ENCODE measurements at places on chromosomes 1 and 21.
A peak's percentile ranks its signal among the peaks of the same experiment; 100 is the strongest.

DNA sequence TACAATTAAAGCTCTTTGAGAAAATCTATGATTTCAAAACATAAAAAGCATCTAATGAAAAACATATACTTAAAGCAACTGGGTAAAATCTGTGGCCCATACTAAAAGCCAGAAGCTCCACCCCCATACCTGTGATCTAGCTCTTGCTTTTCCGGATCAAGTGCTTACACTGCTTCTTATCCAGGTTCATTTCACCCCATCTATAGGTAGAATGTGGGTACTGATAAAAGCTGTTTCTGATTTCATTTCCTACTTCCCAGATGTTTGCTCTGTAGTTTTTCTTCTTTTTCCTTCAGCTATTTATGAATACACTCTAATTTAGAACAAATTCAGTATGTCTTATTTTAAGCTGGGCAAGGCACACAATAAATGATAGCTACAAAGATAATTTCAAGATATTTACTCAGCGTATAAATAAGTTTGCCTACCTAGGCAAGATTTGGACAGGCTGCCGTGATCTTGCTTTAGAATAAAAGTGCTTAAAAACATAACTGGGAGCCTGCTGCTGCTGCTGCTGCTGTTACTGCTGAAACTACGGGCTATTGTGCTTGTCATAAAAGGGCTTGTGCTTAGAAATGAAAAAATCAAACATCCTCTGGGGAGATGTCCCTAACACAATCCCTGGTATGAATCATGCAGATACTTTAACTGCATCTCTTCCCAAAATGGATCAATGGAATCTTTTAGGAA, 2.1 kb downstream of the SIPA1L2 start:
- DNase-seq: peak; percentile 53

GRCh38 chr1:94986783-94987182, 59.9 kb upstream of the CNN3 start:
- DNase-seq: no peak

DNA sequence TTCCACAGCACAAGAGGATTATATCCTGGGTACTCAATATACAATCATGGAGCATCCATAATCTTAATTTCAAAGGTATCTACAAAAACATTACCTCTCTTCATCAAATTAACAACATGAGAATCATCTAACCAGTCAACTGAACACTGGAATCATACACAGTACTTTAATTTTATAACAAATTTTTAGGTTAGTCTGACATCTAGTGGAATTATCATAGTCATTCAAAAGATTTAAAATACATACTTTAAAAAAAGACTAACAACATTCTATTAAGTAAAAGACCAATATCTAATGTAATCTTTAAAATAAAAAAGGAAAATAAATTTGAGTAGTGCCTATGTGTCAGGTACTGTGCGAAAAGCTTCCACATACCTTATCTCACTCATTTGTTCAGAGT, 16.8 kb upstream of the SH3GLB1 start:
- DNase-seq: no peak

DNA sequence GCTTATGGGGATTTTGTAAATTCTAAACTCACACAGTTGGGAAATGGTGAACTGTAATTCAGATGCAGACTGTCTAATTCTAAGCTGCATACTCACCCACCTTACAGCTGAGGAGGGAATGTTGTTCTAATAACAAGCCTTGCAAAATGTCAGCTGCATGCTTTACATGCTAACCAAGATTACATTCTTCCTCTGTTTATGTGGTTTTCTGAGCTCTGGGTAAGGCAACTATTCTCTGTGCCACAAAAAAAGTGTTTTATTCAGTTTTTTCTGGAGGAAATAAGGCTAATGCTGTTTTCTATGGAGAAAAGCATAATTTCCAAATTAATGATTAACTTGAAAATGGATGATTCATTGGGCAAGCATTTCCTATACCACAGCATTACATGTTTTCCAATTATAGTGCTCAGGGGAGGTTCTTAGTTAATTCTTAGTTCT, 64.9 kb downstream of the RGS13 start:
- no peak for DNase-seq

- peak; percentile 41 for DNase-seq
Measured at GRCh38 chr1:210232511-210233215, at the start of gene SERTAD4. TSS of gene SERTAD4 (plus strand) at chr1:210232796. CDS start at chr1:210237961, 5,165 bp downstream.

DNA sequence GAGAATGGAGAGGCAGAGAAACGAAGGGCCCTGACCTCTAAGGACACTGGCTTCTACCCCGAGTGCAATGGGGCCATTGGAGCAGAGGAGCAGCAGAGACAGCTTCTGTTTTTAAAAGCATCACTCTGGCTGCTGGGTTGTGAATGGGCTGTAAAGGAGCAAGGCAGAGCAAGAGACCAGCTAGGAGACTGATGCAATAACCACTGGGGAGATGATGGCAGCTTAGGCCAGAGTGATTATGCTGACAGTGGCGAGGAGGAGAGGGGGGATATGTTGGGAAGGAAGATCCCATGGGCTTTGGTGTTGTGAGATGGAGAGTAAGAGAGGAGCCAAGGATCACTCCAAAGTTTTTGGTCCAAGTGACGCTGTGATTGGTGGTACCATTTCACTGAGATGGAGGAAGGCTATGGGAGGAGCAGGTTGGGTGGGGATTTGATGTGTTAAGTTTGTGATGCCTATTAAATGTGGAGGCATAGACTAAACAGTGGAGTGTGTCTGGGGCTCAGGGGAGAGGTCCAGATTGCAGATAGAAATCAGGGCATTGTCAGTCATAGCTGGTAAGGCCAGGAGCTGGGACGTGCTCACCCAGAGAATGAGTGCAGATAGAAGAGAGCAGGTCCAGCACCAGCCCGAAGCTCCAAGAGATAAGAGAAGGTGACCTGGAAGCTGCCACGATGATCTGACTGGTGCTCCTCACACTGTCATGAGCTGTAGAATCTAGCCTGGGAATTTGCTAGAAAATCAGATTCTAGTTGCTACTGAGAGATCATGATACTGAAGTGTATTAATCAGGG, 11.0 kb downstream of the TRAF5 start:
- DNase-seq: no peak

- DNase-seq: no peak
Measured at GRCh38 chr1:223803211-223803610, 42.5 kb downstream of the TP53BP2 start.

- DNase-seq: peak; percentile 31
Measured at GRCh38 chr1:74811436-74812179, 78.7 kb downstream of the TYW3 start.

GRCh38 chr1:235407419-235407818, 40.2 kb downstream of the TBCE start:
- DNase-seq: no peak

DNA sequence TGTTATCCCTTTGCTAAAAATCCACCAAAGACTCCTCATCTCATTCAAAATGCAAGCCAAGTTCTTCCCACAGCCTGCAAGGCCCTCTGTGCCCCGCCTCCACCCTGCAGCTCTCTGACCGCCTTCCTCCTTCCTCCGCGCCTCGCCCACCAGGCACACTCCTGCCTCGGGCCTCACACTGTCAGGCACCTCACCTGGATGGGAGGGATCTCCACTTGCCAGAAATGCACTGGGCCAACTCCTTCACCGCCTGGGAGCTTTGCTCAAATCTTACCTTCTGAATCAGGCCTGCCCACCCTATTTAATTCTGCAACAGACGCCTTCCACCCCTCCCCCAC, 26.2 kb downstream of the PGBD5 start:
- no peak for DNase-seq

GRCh38 chr1:36024847-36025246, 59.0 kb upstream of the TEKT2 start:
- DNase-seq: no peak

DNA sequence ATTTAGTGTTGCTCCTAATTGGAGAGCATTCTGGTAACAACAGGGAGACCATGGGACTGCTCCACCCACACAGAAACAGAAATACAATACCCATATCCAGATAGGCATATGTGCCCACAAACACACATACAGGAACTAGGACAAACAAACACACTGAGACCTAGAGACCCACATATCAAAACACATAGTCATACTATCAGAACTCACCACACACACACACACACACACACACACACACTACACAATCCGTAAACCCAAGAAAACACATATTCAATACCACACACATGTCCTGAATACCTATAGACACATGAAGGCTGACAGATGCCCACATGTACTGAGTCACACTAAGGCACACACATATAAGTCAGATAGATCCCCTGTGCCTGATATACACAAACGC, 3.5 kb upstream of the NFASC start:
- DNase-seq: no peak

GRCh38 chr1:239897458-239897857, 194.2 kb upstream of the FMN2 start:
- DNase-seq: no peak

DNA sequence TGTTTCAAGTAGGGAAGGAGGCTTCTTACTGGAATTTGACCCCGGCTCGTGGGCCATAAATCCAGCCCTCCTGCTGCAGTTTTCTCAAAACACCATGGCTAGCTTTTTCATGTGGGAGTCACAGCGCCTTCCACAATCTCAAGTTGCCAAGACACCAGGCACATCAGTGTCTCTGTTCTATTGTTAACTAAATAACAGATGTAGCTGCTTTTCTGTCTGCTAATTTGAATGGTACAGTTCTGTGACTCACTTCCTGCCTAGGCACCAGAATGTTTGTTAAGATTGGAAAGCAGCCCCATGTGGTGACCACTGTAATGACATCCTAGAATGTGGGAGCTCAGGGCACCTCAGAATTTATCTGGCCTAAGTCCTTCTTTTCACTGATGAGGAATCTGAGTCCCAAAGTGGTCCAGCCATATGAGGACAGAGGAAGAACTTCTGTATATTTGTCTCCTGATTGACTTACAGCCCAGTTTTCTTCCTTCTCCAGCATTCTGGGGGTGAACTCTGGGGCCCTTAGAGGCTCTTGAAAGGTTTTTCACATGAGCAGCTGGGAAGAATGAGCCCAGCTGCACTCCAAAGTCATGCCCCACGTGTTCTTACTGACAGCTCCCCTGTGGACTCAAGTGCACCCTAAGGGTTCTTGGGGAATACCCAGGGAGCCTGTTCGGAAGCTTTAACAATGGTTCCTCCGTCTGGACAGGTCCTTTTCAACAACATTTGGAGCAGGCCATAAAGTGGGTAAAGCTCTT, 27.5 kb downstream of the TRIM45 start:
- no peak for DNase-seq

DNA sequence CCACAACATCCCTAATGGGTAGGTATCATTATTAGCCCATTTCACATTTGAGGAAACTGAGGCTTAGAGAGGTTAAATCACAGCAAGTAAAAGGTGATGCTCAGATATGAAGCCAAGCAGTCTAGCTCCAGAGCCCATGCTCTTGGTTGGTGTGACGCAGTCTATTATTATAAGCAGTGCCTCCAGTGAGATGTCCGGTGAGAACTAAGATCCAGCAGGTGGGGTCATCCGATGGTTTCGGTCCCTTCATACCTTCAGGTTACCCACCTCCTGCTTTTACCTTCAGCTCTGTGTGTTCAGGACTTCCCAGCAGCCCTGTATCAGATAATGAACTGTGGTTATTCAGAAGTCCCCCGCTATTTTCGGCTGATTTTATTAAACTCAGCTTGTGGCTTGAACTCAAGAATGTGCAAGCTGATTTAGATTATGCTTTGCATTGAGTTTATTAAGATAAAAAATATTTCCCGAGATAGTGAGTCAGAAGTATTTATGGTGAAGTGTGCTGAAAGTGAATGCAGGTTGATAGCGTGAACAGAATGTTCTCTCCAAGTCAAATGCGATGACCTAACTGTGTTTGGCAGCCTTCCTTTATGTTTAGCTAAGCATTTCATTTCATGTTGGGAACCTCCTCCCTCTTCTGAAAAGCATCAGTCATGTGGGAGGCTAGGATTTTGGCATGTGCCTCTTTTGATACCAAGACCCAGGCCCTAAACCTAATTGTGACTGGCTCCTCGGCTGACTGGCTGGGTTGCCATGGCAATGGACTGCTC, 160.9 kb upstream of the UBE2U start:
- no peak for DNase-seq

DNA sequence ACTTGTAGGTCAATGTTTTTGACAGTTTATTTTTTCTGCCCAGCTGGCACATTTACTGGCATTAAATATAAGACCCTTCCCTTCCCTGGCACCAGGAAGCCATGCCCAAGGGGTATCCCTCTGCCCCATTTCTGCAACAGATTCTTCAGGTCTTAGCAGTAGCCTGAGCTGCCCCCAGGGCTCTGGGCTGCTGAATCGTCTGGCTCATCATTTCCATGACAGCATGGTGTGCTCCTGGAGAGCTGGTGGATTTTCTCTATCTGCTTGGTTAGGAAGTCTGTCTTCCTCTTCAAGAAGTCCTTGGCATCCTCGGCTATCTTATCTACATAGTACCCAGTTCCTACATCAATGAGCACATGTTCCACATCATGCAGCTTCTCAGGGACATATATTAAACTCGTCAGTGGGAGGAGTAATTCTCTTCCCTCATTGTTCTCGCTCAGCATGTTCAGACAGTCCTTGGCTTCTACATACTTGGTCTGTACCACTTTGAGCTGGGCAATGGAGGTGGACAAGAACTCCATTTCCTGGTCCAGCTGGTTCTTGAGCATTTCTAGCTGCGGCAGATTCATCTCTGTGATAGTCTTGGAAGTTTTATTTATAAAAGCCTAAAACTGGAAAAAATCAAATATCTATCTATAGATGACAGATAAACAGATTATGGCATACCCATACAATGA, 23.5 kb downstream of the MIA3 start:
- DNase-seq: no peak

DNA sequence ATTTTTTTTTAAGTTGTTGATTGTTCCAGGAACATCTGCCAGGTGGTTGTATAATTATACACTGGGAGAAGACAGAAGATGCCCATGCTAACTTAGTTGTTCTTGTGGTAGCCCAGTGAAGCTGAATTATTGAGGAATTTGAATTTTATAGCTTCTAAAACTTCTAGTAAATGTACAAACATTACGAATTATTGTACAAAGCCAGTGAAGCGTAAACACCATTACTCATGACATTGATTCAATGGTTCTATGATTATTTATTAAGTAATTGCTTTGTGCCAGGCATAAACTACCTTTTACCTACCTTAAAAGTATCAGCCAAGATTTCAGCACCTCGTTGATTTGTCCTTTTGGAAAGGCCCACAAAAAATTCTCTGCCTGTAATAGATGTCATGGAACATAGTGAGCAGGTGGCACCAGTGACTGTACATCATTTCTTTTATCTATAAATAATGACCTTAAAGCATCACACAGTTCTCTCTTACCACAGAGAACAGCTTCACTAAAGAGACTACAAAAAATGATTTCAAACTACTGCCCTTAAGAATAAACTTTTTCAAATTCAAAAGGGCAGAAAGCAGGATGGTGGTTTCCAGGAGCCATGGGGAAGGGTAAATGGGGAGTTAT, 74.9 kb upstream of the BCL10 start:
- no peak for DNase-seq

GRCh38 chr1:172906778-172907592, 143.8 kb downstream of the TNFSF18 start:
- DNase-seq: no peak

All from NCI-H510A (cell line).